ENCODE measurements at places on chromosomes 5 and 9. TPM values are rescaled to one million over a fixed set of nuclear protein-coding genes. Genes with fewer than 3 reads are reported as not detected.

- H3K36me3 ChIP-seq = no peaks in the 10 kb centered on the region
- peak overlapping the region; percentile 94 for H3K4me3 ChIP-seq
- peaks cover 28% of the 10 kb centered on the region for H3K4me1 ChIP-seq
- H3K27me3 ChIP-seq = no peaks in the 10 kb centered on the region
- peak; percentile 53 for DNase-seq
Observed at GRCh38 chr9:85741095-85741874, 469 bp downstream of the AGTPBP1 start.

DNA sequence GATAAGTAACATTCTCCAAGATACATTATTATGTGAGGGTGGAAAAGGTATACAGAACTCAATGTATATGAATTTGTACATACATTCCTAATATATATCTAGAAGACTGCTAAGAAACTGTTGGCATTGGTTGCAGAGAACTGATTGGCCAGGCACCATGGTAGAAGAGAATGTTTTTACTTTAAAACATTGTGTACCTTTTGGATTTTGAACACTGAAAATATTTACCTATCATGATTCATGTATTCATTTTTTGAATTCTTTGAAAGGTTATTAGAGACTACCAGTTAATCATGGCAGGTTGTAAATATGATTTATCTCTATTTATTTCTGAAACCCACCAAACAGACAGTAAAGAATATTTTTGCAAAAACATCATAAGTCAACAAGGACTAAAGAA, 41.2 kb upstream of the ADRB2 start:
- H3K36me3 ChIP-seq = no peaks in the 10 kb centered on the region
- no peak overlapping the region for H3K27ac ChIP-seq
- H3K4me3 ChIP-seq = no peak overlapping the region
- H3K4me1 ChIP-seq = no peaks in the 10 kb centered on the region
- peaks cover 2% of the 10 kb centered on the region for H3K27me3 ChIP-seq
- DNase-seq = no peak

DNA sequence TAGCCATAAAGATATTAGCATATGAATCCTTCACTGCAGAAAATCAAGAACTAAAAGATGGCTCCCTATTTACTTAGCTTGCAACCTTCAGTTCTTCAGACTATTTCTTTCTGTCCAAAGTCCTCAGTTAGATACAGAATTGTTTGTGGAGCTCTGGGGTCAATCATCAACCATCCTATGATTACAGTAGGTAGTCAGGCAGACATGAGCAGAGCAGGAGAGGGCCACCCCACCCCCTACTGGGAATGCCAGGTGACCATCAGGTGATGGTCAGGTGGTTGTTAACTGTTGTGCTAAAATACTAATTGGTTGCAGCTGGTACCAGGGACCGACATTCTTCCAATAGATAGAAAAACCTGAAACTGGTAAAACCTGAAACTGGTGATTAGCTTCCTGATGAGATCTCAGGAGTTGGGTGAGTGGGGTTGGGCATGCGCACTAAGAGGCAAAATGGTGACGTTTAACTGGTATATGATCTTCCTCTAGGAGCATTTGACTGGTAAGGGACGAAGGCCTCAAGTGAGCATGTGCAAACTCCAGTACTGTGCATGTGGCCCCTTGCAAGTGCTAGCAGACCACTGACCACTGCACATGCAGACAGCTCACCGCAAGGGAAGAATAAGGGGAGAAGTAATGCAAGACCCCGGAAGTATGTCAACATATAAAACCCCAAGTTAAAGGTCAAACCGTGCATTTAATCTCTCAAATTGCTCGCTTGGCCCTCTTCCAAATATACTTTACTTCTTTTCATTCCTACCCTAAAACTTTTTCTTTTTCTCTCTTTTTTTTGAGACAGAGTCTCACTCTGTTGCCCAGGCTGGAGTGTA, 13.6 kb downstream of the C9orf57 start:
- no peaks in the 10 kb centered on the region for H3K36me3 ChIP-seq
- no peak for DNase-seq
- H3K4me3 ChIP-seq = no peak overlapping the region
- H3K4me1 ChIP-seq = no peaks in the 10 kb centered on the region

DNA sequence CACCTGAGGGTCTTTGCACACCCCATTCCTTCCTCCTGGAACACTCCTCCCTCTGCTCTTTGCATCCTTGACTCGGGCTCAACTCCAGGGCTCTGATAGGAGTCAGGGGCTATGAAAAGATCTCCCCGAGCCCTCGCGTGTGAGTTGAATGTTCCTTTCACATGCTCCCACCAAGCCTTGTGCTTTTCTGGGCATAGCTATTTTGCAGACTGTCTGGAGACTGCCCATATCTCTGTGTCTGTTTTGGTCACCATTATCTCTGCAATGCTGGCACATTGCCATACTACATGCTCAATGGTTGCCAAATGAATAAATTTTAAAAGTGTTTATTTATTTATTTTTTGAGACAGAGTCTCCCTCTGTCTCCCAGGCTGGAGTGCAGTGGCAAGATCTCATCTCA, 56.9 kb upstream of the PLPP1 start:
- H3K27me3 ChIP-seq = no peaks in the 10 kb centered on the region
- no peak overlapping the region for H3K27ac ChIP-seq
- no peak for DNase-seq
- H3K36me3 ChIP-seq = no peaks in the 10 kb centered on the region
- no peak overlapping the region for H3K4me3 ChIP-seq
- H3K4me1 ChIP-seq = no peaks in the 10 kb centered on the region

GRCh38 chr5:140927228-140927573, 1.1 kb downstream of the PCDHAC1 start:
- peaks cover 26% of the 10 kb centered on the region for H3K27me3 ChIP-seq
- peaks cover 29% of the 10 kb centered on the region for H3K4me1 ChIP-seq
- H3K36me3 ChIP-seq = peaks cover 4% of the 10 kb centered on the region
- DNase-seq = no peak
- peak overlapping the region; percentile 89 for H3K4me3 ChIP-seq

GRCh38 chr9:6959270-6960000, 201.7 kb downstream of the KDM4C start:
- H3K4me3 ChIP-seq = no peak overlapping the region
- no peak for DNase-seq
- no peak overlapping the region for H3K27ac ChIP-seq
- no peaks in the 10 kb centered on the region for H3K27me3 ChIP-seq

Gene LNPEP
- 17.4 TPM for total RNA-seq

DNA sequence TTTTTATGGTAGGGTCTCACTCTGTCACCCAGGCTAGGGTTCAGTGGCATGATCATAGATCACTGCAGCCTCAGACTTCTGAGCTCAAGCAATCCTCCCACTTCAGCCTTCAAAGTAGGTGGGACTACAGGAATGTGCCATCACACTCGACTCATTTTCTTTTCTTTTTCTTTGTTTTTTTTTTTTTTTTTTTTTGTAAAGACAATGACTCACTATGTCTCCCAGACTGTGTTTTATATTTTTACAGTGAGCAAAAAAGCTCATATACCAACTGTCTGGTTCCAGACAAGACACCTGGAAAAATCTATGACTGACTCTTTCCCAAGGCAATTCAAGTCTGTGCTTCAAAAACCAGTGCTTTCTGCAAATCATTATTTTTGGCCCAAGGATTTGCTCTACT, 10.8 kb upstream of the FOXD1 start:
- no peak overlapping the region for H3K27ac ChIP-seq
- no peaks in the 10 kb centered on the region for H3K4me1 ChIP-seq
- peaks cover 66% of the 10 kb centered on the region for H3K27me3 ChIP-seq
- H3K4me3 ChIP-seq = no peak overlapping the region
- no peaks in the 10 kb centered on the region for H3K36me3 ChIP-seq

GRCh38 chr5:180558232-180558631, 33.1 kb downstream of the SCGB3A1 start:
- no peak overlapping the region for H3K4me3 ChIP-seq
- H3K36me3 ChIP-seq = peaks cover 27% of the 10 kb centered on the region
- H3K4me1 ChIP-seq = peaks cover 10% of the 10 kb centered on the region
- H3K27ac ChIP-seq = no peak overlapping the region
- no peak for DNase-seq

- peak overlapping the region; percentile 57 for H3K27ac ChIP-seq
- no peak overlapping the region for H3K4me3 ChIP-seq
- no peak for DNase-seq
- H3K4me1 ChIP-seq = peaks cover 20% of the 10 kb centered on the region
Observed at GRCh38 chr9:95570150-95570549, 53.4 kb upstream of the PTCH1 start.

DNA sequence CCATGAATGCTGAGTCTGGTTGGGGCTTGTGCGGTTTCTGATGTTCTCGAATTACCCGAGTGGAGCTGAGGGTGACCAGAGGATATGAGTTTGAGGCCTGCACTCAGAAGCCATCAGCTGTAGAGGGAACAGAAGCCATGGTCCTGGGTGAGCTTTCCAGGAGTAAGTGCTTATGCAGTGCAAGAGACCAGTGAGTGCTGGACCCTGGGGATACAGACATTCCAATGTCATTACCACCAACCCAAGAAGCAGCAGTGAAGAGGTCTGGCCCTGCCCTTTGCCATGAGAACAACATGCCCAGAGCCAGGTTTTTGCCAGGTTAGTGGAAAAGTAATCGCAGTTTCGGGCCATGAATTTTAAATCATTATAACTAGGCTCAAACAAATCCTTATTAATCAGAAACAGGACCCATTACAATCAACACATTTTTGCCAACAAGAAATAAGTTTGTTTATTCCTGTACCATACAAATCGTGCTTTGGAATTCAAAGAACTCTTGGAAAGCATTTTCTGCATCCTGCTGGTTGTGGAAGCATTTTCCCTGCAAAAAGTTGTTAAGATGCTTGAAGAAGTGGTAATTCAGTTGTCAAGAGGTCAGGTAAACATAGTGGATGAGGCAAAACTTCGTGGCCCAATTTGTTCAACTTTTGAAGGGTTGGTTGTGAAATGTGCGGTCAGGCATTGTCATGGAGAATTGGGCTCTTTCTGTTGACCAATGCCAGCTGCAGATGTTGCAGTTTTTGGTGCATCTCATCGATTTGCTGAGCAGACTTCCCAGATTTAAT, 154.6 kb downstream of the SYK start:
- no peak overlapping the region for H3K27ac ChIP-seq
- H3K36me3 ChIP-seq = no peaks in the 10 kb centered on the region
- no peaks in the 10 kb centered on the region for H3K4me1 ChIP-seq
- H3K27me3 ChIP-seq = peaks cover 4% of the 10 kb centered on the region

- peak overlapping the region; percentile 90 for H3K27ac ChIP-seq
- no peaks in the 10 kb centered on the region for H3K36me3 ChIP-seq
- H3K4me3 ChIP-seq = peak overlapping the region; percentile 22
- H3K4me1 ChIP-seq = peaks cover 29% of the 10 kb centered on the region
- no peak for DNase-seq
Observed at GRCh38 chr5:149940941-149941644, 3.5 kb downstream of the PDE6A start.

- H3K27me3 ChIP-seq = peaks cover 7% of the 10 kb centered on the region
- H3K4me3 ChIP-seq = no peak overlapping the region
- no peak for DNase-seq
- no peaks in the 10 kb centered on the region for H3K36me3 ChIP-seq
Observed at GRCh38 chr5:73805449-73805848, 179.5 kb downstream of the ARHGEF28 start.

Gene DND1
- 4.6 TPM for total RNA-seq

- H3K27me3 ChIP-seq = no peaks in the 10 kb centered on the region
- peaks cover 9% of the 10 kb centered on the region for H3K36me3 ChIP-seq
- no peak for DNase-seq
- peak overlapping the region; percentile 15 for H3K4me3 ChIP-seq
Observed at GRCh38 chr5:80246995-80247729, 8.7 kb downstream of the SERINC5 start.

Gene HTR4
- not detected for total RNA-seq

GRCh38 chr5:139569270-139569955, 8.3 kb downstream of the UBE2D2 start:
- DNase-seq = no peak
- H3K4me1 ChIP-seq = peaks cover 34% of the 10 kb centered on the region
- H3K27me3 ChIP-seq = no peaks in the 10 kb centered on the region
- H3K36me3 ChIP-seq = peaks cover 6% of the 10 kb centered on the region
- no peak overlapping the region for H3K27ac ChIP-seq
- no peak overlapping the region for H3K4me3 ChIP-seq

DNA sequence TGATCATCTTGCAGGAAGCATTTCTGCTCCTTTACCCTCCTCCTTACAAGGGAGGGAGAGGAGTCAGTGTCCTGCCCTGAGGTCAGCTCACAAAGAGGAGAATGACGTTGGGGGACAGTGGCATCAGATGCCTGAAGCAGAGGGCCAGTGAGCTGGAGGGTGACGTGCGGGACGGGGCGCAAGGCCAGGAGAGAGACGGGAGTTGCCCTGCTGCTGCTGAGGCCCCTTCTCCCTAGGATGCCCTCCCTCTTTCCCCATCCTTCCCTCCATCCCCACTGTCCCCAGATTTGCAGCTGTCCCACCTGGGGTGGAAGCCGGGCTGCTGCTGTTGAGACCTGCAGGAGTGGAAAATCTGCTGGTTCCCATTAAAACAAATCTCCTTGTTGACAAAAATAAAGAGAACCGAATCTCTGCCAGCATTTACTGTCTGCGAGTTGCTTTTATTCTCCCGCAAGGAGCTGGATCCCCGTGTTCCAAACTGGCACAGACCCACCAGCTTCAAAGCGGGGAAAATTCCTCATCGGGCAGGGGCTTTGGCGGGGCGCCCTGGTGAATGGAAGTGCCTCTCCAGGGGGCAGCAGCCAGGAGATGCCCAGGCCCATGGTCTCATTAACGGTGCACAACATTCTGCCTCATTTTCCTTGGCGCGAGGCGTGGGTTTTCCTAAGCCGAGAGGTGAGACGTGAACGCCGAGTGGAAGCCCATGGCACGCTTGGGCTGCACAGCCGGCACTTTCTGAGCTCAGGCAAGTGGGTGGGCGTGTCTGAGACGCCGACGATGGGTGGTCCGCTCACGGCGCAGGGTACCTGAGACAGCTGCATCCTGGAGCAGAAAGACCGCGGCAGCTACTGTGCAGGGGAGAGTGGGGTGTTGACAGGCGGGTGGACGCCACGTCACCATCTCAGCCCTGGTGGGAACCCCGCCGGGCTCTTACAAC, 13.9 kb upstream of the COL5A1 start:
- no peak overlapping the region for H3K27ac ChIP-seq
- peaks cover 32% of the 10 kb centered on the region for H3K4me1 ChIP-seq
- no peaks in the 10 kb centered on the region for H3K27me3 ChIP-seq
- H3K4me3 ChIP-seq = no peak overlapping the region

DNA sequence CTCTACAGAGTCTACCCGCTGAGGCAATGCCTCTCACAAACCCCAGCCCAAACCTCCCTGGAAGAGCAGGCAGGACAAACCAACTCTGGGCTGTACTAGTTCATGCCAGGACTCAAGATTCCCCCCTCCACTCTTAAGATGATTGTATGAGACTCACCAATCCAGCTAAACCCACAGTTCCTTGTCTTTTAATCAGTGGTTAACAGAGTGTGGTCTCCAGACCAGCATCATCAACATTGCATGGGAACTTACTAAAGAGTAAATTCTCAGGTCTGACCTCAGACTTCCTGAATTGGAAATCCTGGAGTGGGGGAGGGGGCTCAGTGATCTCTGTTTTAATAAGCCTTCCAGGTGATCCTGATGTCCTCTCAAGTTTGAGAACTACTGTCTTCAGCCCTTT, 240.9 kb downstream of the GAS1 start:
- no peak overlapping the region for H3K27ac ChIP-seq
- no peaks in the 10 kb centered on the region for H3K27me3 ChIP-seq
- H3K4me3 ChIP-seq = no peak overlapping the region

Gene VAV2
- total RNA-seq = 47.0 TPM

GRCh38 chr5:133298447-133298846, 246.6 kb downstream of the HSPA4 start:
- DNase-seq = no peak
- H3K27me3 ChIP-seq = no peaks in the 10 kb centered on the region
- H3K4me1 ChIP-seq = no peaks in the 10 kb centered on the region
- H3K36me3 ChIP-seq = no peaks in the 10 kb centered on the region
- H3K27ac ChIP-seq = no peak overlapping the region

Data from neural crest cell (in vitro differentiated cells).